Inflammatory macrophage (primary cell): ENCODE measurements at places on chromosomes 6 and 20.
A peak's percentile ranks its signal among the peaks of the same experiment; 100 is the strongest.

DNA sequence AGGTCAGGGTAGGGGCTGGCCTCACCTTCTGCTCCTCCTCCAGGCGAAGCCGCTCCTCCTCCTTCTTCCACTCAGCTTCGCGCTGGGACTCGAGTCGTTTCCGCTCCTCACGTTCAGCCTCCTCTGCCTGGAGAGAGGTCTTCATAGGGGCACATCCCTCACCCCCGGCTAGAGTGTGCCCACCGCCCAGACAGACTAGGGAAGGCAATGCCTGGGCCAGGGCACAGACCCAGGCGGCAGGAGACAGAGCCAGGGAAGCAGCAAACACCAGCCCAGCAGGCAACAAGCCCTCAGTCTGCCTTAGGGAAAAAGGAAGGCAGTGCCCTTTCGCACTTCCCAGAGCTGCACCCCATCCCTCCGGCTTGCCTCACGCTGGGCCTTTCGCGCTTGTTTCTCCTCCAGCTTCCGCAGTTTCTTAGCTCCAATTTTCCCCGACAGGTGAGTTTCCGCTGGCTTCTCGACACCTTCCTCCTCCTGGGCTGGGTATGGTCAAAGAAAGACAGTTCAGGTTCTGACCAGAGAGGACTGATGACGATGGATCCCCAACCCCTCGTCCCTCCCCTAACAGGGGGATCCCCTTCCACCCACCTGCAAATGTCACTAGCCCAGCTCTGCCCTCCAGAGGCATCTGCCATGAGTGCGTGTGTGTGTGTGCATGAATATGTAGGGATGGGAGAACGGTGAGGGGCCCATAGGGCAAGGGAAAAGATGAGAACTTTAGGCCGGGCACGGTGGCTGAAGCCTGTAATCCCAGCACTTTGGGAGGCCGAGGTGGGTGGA is 4.3 kb downstream of the DDRGK1 start:
- no peak for DNase-seq

DNA sequence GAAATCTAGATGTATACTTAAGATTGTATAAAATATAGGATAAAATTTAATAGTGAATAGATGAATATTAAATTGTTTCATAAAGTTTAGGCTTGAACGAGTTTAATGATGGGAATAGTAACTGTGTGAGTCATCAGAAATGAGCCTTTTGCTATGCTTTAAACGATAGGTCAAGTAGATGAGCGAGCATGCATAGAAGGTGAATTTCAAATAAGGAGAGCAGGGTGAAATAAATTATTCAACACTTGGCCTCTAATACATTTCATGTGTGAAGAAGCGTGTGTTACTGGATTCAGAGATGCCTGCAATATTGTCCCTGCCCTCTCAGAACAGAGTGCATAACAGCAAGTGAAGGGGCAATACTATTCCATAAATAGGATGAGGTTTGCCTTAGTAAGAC is 74.4 kb upstream of the EYA4 start:
- no peak for DNase-seq

DNA sequence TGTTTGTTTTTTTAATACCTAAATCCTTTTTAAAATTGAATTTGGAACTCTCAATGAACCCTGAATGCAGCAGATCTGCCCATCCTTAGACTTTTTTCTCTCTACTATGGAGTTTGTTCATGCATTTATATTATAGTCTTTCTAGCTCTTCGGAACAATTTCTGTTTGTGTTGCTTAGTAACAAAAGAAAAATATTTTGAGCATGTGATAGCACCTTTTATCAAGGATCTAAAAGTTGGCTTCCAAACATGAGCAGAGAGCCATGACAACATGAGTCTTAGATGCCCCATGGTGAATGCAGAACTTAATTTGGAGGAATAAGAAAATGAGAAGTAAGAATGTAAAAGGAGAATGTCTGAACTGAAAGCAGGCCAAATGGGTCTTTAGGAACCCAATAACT is 133.7 kb downstream of the EDN1 start:
- peak; percentile 50 for DNase-seq

GRCh38 chr6:98830146-98830545 is 4.2 kb upstream of the POU3F2 start:
- DNase-seq = no peak

- no peak for DNase-seq
Measured at GRCh38 chr20:48635361-48635760, 192.4 kb downstream of the PREX1 start.

GRCh38 chr6:48597951-48598350 is 487.0 kb upstream of the PTCHD4 start:
- DNase-seq = no peak

DNA sequence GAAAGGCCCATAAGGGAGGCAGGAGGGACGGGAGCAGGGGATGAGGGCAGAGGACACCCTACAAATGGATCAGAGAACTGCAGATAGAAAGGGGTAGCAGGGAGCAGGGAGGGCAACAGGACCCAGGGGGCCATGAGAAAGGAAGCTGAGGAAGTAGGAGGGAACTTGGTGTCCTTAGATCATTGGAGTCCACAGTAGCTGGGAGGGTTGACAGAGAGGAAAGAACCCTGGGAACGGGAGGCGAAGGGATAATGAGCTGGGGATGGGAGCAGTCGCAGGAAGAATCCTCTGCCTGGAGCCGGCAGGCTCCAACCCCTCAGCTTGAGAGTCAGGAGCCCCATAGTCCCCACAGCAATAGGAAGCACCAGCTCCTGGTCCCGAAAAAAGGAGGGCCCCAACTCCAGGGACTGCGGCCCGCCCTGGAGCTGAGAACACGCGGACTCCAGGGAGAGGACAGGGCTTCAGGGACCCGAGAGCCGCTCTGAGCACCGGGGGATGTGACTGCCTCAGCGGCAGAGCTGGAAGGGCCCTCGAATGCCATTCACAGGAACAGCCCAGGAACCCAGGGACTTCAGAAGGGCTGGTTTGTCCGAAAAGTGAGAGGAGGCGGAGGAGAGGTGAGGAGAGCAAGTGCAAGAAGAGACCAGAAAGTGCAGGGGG is 32.7 kb downstream of the HLA-A start:
- no peak for DNase-seq

DNA sequence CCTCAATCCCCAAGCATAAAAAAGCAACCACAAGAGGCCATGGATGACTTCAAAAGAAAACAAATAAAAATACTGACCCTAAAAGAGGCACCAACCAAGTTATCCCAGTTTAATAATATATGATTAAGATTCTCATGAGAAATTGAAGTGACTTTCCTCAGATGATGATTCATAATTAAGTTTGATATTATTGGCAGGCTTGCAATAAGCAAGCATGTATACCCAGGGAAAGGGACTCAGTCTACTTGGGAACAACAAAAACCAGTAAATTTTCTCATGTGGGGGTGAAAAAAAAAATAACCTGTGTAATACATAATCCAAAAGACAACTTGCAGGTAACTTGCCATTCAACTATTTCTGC is 19.6 kb downstream of the JAG1 start:
- DNase-seq = no peak

DNA sequence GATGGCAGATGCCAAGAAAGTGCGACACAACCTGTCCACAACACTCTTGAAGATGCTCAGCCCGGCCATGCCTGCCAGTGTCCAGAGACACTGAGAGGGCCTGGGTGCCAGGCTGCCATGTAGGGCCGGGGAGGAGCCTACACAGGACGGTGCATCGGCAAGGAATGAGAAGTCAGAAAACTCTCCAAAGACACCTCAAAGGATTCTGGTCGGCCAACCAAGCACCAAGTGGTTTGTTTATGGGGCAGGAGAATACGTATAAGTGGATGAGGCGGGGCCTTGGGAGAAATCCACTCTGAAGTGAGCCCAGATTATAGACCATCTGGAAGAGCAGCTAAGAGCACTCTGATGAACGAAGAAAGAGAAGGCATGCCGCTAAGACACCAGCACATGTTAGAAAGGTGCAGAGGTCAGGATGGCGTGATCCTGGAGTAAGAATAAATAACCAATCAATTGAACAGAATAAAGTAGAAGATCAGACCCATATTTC is 120.7 kb upstream of the FOXQ1 start:
- DNase-seq = no peak
